ENCODE measurements at places on chromosomes 11 and 22. TPM values are rescaled to one million over a fixed set of nuclear protein-coding genes. Genes with fewer than 3 reads are reported as not detected.

DNA sequence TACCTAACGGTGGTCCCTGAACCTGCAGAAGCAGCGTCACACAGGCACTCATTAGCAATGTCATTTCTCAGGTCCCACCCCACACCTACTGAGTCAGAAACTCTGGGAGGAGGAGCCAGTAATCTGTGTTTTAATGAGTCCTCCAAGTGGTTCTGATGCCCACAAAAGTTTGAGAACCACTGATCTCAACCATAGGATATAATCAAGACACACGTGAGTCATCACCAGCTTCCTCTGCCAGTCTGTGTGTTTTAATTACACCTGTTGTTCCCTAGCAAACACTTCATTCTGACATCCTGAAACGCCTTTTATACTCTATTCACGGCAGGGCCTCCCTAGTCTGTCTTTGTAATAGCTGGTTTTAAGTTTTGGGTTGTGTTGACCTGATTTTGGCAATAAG lies 5.8 kb downstream of the TECTA start:
- H3K27ac ChIP-seq = no peak overlapping the region
- H3K4me3 ChIP-seq = no peak overlapping the region
- no peaks in the 10 kb centered on the region for H3K27me3 ChIP-seq
- no peak for DNase-seq
- no peaks in the 10 kb centered on the region for H3K36me3 ChIP-seq
- H3K4me1 ChIP-seq = peaks cover 21% of the 10 kb centered on the region

GRCh38 chr11:117860139-117860538 lies 16.3 kb downstream of the FXYD6 start:
- H3K36me3 ChIP-seq = peaks cover 8% of the 10 kb centered on the region
- no peak for DNase-seq
- no peaks in the 10 kb centered on the region for H3K27me3 ChIP-seq
- peaks cover 52% of the 10 kb centered on the region for H3K4me1 ChIP-seq

GRCh38 chr11:1695548-1696108 lies 1.4 kb upstream of the KRTAP5-6 start:
- no peak overlapping the region for H3K27ac ChIP-seq
- H3K36me3 ChIP-seq = no peaks in the 10 kb centered on the region
- no peak overlapping the region for H3K4me3 ChIP-seq
- peaks cover 27% of the 10 kb centered on the region for H3K4me1 ChIP-seq
- DNase-seq = no peak

DNA sequence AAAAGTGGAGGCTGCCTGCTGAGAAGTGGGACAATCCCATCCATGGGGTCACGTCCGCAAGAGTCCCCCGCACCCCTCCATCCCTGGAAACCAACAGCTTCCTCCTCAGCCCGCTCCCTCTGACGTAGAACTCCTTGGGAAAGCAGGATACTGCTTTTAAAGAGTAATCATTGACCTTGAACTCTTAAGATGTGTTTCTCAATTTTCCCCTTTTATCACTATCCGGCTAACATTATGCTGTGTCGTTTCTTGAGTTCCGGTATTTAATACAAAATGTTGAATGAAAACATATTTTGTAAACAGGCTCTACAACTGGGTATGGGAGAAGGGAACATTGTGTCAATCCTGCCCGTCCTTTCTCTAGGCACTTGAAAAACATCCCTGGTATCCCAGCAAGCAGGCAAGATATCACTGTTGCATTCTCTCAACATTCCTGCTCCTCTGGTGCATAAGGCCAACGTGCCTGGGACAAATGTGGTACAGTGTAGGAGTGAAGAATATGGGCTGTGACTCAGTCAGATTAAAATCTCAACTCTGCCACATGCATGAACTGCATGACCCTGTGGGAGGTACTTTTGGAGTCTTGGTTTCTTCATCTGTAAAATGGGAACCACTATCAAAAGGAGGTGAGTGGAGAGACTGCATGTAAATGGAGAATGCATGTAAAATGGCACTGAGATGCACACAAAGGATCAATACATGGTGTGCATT lies 52.8 kb downstream of the WT1 start:
- H3K36me3 ChIP-seq = no peaks in the 10 kb centered on the region
- H3K27me3 ChIP-seq = peaks cover 4% of the 10 kb centered on the region
- H3K4me1 ChIP-seq = no peaks in the 10 kb centered on the region
- H3K27ac ChIP-seq = no peak overlapping the region

MICAL3 gene
- total RNA-seq = 21.9 TPM
